Activated CD8-positive, alpha-beta T cell treated with anti-CD3 and anti-CD28 coated beads for 36 hours (primary cell): ENCODE measurements at places on chromosomes 4 and X. TPM values are rescaled to one million over a fixed set of nuclear protein-coding genes. Genes with fewer than 3 reads are reported as not detected.

ZGRF1 gene
- total RNA-seq: 45.7 TPM

RENBP gene
- 15.8 TPM for total RNA-seq

SRD5A3 gene
- total RNA-seq: 15.9 TPM

DNA sequence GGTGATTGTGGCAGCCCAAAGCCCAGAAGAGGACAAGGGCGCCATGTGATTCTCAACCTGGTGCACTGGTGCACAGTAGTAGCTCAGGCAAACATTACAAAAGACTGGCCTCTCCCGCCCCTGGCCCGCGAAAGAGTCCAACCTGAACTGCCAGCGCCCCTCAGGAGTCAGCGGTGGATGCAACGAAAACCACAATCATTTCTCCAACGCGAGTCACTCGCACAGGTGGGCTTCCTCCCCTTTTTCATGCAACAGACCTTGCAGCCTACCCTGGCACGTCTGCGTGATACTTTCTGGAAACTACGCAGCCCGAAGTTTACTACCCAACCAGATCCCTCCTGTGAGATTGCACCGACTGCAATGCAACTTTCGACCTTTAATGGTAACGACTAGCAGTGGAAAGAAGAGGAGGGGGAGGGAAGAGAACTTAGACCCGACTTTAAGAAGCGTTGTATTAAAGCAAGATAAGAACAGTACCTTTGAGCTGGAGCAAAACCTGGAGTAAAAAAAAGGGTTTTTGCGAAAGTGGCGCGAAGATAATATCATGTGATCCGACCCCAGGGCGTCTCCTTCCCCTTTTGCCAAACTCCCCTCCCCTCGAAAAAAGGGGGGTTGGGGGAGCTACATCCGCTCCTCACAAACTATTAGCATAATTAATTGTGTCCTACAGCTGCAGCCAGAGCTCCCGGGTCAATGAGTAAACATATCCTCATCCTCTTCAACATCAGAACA is 63.3 kb upstream of the CCDC160 start:
- H3K27ac ChIP-seq: peak overlapping the region; percentile 81
- H3K4me1 ChIP-seq: peaks cover 7% of the 10 kb centered on the region
- peaks cover 27% of the 10 kb centered on the region for H3K36me3 ChIP-seq

GRCh38 chr4:3680656-3681055 is 85.5 kb upstream of the ADRA2C start:
- H3K36me3 ChIP-seq: no peaks in the 10 kb centered on the region
- H3K27me3 ChIP-seq: peaks cover 4% of the 10 kb centered on the region
- no peak overlapping the region for H3K4me3 ChIP-seq
- DNase-seq: no peak
- H3K27ac ChIP-seq: no peak overlapping the region
- no peaks in the 10 kb centered on the region for H3K4me1 ChIP-seq

GRCh38 chr4:80210549-80210948 is 13.2 kb downstream of the PRDM8 start:
- no peak overlapping the region for H3K4me3 ChIP-seq
- no peak overlapping the region for H3K27ac ChIP-seq
- no peak for DNase-seq

- H3K27me3 ChIP-seq: peaks cover 1% of the 10 kb centered on the region
- DNase-seq: no peak
- H3K4me3 ChIP-seq: no peak overlapping the region
- H3K27ac ChIP-seq: no peak overlapping the region
Measured at GRCh38 chr4:107531927-107532326, 188.1 kb downstream of the PAPSS1 start.

- peak overlapping the region; percentile 88 for H3K4me3 ChIP-seq
- H3K36me3 ChIP-seq: peaks cover 51% of the 10 kb centered on the region
- H3K27ac ChIP-seq: peak overlapping the region; percentile 99
- DNase-seq: peak; percentile 77
Measured at GRCh38 chr4:102869569-102870197, 891 bp downstream of the CISD2 start.

DNA sequence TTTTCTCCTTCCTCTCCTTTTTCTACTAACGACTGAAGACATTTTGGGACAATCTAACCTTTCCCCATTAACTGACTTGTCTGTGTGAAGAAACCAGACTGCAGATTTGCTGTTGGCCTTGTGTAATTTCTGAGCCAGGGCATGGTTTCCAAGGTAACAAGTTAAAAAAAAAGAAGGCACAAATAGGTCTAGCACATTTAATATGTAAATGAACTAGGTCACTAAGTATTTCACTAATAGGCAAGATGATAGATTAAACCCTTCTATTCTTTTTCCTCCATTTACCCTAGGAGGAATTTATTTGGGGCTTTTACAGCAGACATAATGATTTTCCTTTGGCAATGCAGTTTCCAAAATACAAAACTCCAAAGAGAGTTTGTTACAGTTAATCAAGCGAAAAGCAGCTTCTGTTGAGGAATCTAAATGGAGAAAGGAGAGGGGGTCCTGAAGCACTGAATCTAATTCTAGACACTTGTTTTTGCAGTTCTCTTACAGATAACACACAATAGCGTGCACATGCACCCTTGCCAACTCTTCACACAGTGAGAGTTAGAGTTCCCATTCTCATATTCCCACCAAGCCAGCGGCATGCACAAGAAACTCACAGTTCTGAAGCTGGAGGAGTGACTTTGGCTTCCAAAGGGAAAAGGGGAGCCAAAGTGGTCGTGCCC is 72.0 kb downstream of the TSPAN5 start:
- no peak for DNase-seq
- H3K27ac ChIP-seq: no peak overlapping the region

GRCh38 chrX:56429581-56429980 is 133.8 kb upstream of the UBQLN2 start:
- H3K36me3 ChIP-seq: peaks cover 12% of the 10 kb centered on the region
- no peak overlapping the region for H3K4me3 ChIP-seq
- H3K4me1 ChIP-seq: peaks cover 13% of the 10 kb centered on the region
- no peak overlapping the region for H3K27ac ChIP-seq
- peak; percentile 10 for DNase-seq
- no peaks in the 10 kb centered on the region for H3K27me3 ChIP-seq

GRCh38 chr4:40842725-40843423 is 93.1 kb downstream of the NSUN7 start:
- no peak overlapping the region for H3K27ac ChIP-seq
- DNase-seq: no peak
- peaks cover 7% of the 10 kb centered on the region for H3K27me3 ChIP-seq
- no peak overlapping the region for H3K4me3 ChIP-seq

DNA sequence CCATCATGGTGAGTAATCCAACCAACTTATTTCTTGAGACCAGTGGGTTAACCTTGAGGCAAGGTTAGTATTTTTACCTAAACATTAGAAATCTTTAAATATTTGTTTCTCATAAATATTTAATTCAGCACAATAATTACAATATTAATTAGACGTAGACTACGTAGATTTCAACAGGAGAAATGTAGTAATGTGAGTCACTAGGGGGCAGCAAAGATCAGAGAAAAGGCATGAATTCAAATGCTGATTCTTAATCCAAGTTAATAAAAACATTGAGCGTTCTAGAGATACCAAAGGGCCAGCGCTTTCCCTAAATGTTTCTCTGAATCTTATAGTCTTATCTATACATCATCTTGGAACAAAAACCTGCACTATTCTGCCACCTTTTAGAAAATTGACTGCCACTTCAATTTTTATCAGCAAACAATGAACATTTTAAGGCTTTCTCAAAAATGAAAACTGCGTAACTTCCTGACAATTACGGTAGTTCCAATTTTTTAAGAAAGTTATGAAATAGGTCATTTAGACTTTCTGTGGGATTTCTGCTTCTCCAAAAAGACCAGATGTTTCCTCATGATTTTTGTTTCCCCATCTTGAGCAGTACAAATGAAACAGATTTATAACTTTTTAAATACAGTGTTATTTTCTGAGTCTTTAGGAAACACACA is 180.7 kb downstream of the GASK1B start:
- no peak overlapping the region for H3K4me3 ChIP-seq
- no peaks in the 10 kb centered on the region for H3K36me3 ChIP-seq
- H3K4me1 ChIP-seq: peaks cover 3% of the 10 kb centered on the region
- H3K27ac ChIP-seq: no peak overlapping the region
